CD4-positive, alpha-beta T cell treated with Interleukin-15 for 1 hour (primary cell): ENCODE measurements at places on chromosomes 4 and X.

DNA sequence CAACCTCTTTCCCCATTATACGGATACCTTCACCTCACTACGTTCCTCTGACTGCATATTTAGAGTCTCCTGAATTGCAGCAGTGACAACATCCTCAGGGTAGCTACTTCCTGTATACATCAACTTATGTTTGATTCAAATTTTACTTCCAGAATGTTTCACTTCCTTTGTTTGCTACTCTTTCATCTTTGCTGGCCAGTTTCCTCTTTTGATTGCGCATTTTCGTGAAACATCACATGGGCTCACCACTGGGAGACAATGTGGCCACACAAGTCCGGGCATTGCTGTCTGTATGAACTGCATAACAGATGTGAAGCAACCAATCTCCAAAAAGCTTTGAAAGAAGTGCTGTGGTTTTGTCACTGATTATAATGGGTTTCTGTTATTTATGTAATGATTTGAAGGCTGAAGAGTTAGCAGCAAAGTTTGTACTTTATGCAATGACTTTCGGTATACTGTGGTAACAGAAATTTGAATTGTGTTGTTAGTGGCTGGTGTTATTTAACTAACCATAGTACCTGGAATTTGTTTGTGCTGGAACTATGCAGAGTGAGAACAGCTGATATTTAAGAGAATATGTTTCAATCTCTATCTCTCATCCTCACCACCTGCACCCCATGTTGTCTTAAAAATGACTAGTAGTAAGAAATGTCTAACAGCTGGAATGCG lies 7.4 kb downstream of the SNCA start:
- DNase-seq = peak; percentile 69

- no peak for DNase-seq
Measured at GRCh38 chr4:88090898-88091297, 67.5 kb downstream of the ABCG2 start.

GRCh38 chrX:154654925-154655324 lies 1.5 kb upstream of the CTAG2 start:
- no peak for DNase-seq

- no peak for DNase-seq
Measured at GRCh38 chr4:79164907-79165610, 160.8 kb downstream of the NAA11 start.

GRCh38 chr4:15031993-15032675 lies 29.9 kb downstream of the CPEB2 start:
- no peak for DNase-seq

DNA sequence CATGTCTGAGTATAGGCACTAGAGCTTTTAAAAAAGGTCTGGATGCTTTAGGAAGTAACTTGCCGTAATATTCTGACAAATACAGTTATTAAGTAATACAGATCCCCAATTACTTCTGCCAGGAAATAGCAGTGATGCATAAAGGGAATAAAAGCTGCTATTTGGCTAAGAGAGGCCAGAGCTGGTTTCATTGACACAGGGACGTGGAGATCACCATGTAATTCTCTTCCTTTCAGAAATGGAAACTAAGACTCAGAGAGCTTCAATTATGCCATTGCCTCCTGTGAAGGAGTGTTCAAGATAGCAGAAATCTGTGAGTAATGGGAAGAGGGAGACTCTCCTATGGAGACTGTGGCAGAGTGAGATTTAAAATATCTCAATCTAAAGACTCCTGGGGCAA lies 238.1 kb downstream of the SLITRK2 start:
- DNase-seq = no peak

DNA sequence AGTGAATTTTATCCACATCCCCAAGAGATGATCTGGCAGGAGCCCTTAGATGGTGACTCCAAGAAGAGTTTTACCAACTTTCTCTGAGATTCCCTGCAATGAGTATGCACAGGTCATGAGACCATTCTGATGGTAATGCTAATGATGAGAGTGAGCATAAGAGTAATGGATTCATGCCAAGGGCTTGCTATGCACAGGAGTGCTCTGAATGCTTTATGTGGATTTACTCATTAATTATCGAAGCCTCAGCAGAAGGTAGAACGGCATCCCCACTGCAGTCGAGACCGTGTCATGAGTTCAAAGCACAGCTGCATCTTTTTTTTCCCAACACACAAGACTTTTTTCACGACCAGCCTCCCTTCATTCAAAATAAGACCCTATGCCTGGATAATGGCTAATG lies 355.0 kb downstream of the RAB28 start:
- DNase-seq = no peak

DNA sequence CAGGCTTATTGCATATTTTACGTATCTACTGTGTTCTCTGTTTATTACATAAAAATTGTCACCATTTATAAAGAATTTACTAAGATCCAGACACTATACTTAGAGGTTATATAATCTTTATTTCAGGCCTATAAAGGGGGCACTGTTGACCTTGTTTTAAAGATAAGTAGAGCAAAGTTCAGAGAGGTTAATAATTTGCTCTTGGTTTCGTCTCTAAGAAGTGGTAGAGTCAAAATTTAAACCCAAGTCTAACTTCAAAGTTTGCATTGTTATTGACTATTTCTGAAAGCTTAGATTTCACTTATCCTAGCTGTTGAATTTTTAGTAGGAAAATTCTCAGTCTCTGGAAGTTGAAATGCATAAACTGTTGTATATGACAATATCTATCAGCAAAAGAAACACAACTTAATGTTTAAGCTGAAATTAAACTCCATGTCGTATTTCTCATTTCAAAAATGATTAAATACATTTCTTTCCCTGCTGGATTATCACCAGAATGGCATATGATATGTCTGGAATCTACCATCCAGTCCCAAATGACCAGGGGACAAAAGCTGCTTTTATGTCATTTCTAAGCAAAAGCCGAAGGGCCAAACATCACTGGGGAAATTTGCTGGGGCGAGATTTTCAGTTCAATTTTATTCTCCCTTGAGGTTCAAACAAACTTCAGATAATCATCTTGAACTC lies 138.4 kb downstream of the SLC7A11 start:
- DNase-seq = no peak

- no peak for DNase-seq
Measured at GRCh38 chr4:6542951-6543350, 32.0 kb upstream of the MAN2B2 start.

- DNase-seq = no peak
Measured at GRCh38 chr4:68416591-68416990, 30.7 kb upstream of the TMPRSS11E start.

GRCh38 chrX:78643874-78644273 lies 15.3 kb downstream of the RTL3 start:
- no peak for DNase-seq

DNA sequence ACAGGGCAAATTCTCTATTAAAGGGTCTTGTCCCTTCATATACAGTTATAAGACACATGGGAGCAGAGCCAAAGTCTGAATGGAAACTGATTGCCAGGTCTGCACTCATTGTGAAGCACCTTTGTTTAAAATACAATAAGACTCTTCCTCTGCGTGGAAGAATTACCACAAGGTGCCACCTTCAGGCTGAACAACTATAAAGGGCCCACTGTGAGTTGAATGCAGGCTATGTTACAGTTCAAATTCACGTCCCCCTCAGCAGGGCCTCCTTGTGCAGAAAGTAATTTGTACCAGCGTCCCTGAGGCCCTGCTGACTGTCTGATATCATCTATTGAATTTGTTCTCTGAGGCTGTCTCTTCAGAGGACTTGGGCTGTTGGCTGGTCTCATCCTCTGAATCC lies 225.8 kb upstream of the TEX13C start:
- no peak for DNase-seq

- DNase-seq = no peak
Measured at GRCh38 chr4:25792876-25793275, 69.9 kb downstream of the SEL1L3 start.

DNA sequence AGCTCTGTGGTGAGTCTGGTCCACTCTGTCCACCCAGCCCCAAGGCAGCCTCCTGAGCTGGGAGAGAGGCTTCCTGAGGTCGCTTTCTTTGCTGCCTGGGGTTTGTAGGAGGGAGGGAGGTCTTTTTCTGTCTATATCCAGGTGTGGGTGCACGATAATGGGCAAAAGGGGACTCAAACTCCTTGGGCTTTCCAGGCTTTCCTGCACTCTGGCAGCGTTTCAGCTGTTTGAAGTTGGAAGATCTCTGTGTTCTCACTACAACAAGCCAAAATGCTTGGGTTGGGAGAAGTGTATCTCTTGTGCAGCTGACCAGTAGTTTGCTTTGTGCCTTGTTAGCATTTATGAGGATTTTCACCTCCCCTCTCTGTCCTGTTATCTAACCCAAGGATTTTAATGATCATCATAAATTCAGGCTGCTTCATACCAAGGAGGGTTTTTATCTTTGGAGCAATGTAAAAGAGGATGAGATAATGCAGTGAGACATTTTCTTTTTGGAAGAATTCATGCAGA lies 126.3 kb downstream of the REPS2 start:
- DNase-seq = no peak

GRCh38 chrX:20906571-20906970 lies 467.6 kb upstream of the CNKSR2 start:
- no peak for DNase-seq

DNA sequence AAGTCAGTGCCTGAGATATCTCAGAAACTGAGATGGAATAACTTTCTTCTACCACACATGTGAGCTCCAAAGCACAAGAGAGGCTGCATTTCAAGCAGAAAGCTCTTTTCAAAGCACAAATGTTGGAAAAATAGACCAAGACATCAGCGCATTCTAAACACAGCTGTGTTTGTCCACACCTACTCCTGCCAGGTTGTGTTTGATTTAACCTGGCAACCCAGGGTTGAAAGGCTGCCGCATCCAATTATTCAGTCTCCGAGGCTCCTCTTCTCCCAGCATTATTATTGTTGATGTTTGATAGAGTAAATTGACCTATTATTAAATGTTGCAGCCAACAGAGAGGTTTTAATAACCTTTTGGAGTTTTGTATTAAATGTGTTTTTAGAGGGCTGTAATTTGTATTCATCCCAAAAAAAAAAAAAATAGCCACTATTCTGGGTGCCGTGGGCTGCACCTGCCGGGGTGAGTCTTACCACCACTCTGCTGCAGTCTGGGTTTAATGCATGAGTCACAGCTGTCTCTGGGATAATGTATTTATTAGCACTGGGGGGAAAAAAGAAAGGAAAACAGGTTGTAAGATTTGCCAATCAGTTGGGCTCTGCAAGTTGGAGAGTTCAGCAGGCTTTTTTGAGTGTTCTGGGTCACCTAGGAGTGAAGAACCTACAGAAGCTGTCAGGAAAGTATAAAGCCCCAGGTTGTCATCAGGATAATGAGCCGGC lies 105.2 kb upstream of the NOCT start:
- no peak for DNase-seq

DNA sequence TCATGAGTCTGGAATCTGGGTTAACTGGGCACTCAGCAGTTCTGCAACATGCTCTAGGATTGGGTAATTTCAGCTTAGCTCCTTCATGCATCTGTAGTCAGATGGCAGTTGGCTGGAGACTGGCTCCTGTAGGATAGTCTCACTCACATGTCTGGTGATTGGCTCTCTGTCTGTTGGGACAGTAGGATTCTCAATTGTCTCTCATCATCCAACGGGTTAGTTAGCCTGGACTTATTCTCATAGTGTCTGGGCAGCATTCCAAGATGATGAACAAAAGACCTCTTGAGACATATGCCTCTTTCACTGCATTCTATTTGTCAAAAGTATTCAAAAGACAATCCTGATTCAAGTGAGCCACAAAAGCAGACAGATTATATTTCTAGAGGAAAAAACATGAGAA lies 795.6 kb upstream of the GALNTL6 start:
- no peak for DNase-seq

DNA sequence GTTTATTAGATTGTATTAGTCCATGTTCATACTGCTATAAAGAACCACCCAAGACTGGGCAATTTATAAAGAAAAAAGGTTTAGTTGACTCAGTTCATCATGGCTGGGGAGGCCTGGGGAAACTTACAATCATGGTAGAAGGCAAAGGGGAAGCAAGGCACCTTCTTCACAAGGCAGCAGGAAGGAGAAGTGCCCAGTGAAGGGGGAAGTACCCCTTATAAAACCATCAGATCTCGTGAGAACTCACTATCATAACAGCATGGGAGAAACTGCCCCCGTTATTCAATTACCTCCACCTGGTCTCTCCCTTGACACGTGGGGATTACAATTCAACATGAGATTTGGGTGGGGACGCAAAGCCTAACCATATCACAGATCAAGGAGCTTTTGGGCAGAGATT lies 8.1 kb upstream of the HSD17B13 start:
- no peak for DNase-seq

- no peak for DNase-seq
Measured at GRCh38 chr4:19729886-19730651, 521.6 kb upstream of the SLIT2 start.

GRCh38 chr4:24645765-24646550 lies 61.6 kb upstream of the DHX15 start:
- no peak for DNase-seq

- DNase-seq = no peak
Measured at GRCh38 chr4:186081202-186081807, 12.3 kb downstream of the TLR3 start.

GRCh38 chr4:147846318-147847155 lies 114.6 kb downstream of the ARHGAP10 start:
- DNase-seq = no peak

DNA sequence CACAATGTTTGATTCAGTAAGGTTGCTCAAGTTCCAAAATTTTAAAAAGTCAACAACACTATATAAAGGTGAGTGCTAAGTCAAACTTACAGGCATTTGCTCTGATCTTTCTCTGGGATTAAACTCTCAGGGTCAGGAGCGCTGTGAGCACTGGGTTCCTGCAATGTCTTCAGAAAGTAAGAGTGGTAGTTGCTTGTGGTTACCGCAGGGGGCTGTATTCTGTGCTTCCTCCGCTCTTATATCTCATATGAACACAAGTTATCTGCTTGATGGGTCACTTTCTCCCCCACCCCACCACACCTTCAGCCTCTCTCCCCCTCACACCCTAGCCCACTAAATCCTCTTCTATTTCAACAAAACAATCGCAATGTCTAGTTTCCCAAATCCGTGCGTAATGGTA lies 116.4 kb upstream of the IGSF1 start:
- DNase-seq = no peak

DNA sequence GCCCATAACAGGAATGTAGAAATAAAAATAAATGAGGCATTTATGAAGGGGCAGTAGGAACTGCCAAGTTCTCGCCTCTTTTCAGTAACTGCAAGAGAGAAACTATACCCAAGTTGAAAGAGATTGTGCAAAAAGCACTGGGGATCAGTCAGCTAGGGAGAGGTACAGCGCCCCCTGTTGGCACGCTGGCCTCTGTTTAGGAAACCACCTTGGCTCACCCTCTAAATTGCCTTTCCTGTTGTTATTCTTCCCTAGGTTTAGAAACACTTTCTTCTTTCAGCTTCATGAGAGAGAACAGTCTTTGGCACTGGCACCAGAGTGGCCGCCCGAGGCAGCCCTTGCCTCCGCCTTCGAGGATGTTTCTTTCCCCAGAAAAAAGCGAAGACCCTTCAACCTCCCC lies 348.5 kb downstream of the MID1IP1 start:
- peak; percentile 56 for DNase-seq

DNA sequence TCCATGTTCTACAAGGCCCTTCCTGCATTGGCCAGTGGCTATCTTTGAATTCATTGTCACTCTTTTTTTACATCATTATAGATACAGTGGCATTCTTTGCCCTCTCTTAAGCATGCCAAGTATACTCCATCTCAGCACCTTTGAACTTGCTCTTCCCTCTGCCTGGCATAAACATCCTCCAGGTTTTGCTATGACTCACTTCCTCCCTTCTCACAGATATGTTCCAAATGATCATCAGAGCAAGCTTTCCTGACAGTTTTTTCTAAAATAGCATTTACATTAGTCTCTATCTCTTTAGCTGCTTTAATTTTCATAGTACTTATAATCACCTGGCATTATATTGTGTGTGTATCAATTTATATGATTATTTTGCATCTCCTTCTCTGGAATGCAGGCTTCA lies 553.3 kb upstream of the MAGEB2 start:
- DNase-seq = no peak

GRCh38 chr4:80271801-80272200 lies 5.3 kb downstream of the FGF5 start:
- DNase-seq = no peak
